NCI-H2081 (cell line): ENCODE measurements at places on chromosomes 16 and 17.

GRCh38 chr17:79933863-79934652 lies 94.8 kb upstream of the CBX4 start:
- no peak for DNase-seq

DNA sequence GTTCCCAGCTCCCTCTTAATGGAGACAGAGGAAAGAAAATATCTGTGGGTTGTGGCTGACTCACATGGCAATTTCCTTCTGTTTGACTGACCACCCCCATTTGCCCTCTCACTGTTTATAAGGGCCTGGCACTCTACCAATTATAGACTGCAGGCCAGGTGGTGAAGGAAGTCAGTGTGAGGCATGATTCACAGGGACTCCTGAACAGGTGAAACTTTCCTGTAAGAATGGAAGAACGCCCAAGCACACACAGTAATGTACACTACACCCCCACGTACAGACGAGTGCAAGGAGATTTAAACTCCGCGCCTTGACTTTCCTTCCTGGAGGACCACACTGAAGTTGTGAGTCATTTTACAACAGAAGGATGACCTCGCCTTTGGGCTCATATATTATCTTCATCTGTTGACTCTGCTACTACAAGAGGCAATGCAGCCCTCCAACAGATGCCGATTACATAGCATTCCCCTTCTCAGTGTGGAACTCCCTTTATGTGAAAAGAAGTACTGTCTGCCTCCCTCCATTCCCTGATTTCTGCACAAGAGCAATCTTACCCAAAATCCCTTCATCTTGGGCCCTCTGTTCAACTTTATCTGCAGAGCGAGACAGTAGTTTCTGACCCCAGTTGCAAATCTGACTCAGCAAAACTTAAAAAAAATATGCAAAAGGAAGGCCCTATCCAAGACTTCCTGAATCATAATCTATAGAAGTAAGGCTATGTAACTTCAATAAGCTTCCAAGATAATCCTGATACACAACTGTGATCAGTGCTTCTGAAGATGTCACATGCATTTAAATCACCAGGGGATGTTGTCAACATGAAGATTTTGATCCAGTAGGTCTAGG lies 163.6 kb downstream of the SHISA6 start:
- no peak for DNase-seq

DNA sequence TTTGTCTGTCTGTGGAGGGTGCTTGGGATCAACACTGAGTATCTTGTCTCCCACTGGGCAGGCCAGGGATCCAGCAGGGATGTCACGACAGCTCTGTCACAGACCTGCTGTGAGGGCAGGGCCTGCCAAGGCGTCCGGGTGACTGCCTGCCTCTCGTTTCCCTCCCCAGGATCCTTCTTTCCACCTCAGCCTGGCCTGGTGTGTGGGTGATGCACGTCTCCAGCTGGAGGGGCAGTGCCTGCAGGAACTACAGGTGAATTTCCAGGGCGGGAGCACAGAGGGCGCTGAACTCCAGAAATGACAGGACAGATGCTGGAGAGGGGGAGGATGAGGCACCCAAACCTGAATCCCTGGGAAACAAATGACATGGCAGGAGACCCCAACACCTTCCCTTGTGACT lies 6.8 kb upstream of the MMP15 start:
- no peak for DNase-seq

GRCh38 chr17:17367931-17368330 lies 64.8 kb downstream of the NT5M start:
- no peak for DNase-seq

GRCh38 chr17:82686366-82687324 lies 11.9 kb downstream of the RAB40B start:
- no peak for DNase-seq

DNA sequence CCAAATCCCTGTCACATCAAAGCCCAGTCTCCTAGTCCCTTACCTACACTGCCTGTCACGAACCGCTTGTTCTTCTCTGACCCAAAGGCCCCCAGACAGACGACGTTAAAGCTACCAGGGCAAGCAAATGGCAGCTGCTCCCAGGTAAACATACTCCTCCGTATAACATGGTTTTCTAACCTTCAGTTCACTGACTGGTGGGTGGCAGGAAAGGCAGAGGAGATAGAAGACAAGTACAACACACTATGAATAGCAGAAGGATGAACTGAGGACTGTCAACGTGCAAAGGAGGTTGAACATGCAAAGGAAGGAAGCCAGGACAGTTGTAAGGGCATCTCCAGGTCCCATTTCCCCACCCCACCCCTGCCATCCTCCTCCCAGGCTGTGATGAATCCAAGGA lies 449.8 kb downstream of the SHISA9 start:
- no peak for DNase-seq

GRCh38 chr17:78935419-78936323 lies 10.5 kb upstream of the TIMP2 start:
- DNase-seq: no peak

- DNase-seq: no peak
Measured at GRCh38 chr16:89319886-89320781, 102.6 kb downstream of the ZNF778 start.

GRCh38 chr17:59893676-59894100 lies 767 bp downstream of the RPS6KB1 start:
- no peak for DNase-seq

GRCh38 chr17:13003927-13004326 lies 13.9 kb downstream of the ELAC2 start:
- no peak for DNase-seq

DNA sequence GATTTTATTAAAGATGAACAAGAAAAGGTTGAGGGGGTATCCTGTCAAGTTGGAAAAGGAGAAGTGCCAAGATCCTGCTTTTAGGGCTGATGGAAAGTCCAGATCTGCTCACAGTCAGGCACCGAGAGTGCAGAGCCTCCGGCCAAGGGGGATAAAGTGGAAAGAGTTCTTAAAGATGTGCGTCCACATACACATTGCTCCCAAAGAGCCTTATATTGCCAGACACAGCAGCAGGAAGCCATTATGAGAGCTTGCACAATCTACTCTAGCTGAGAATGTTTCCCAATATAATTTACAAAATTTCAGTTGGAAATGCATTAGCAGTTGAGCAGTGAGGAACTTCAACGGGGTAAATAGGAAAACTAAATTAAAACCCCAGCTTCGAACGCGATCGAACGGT lies 95.6 kb downstream of the SALL1 start:
- DNase-seq: no peak

GRCh38 chr17:6101706-6102105 lies 31.5 kb downstream of the WSCD1 start:
- peak; percentile 24 for DNase-seq

- no peak for DNase-seq
Measured at GRCh38 chr17:46764709-46765401, 53.6 kb downstream of the WNT3 start.

- DNase-seq: no peak
Measured at GRCh38 chr17:4837471-4838308, 4.5 kb downstream of the MINK1 start.

DNA sequence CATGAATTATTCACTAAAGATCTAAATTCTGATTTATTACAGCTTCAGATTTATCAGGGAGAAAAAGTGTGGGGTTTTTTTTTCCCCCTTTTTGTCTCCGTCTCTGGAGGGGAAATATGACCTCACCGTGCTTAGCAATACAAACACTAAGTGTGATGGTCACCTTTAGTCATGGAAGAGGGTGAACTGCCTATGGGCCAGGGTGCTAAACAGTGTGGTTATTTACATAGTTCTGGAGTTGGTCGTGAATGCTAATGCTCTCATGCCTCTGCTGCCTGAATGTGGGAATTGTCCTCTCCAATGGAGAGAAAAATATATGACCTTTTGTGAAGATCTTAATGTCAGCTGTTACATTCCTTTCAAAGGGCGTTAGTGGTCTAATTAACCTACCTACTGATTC lies 44.8 kb upstream of the MSI2 start:
- no peak for DNase-seq

GRCh38 chr17:78418326-78419026 lies 40.0 kb downstream of the PGS1 start:
- no peak for DNase-seq

- DNase-seq: no peak
Measured at GRCh38 chr17:61482467-61482866, 30.2 kb downstream of the TBX4 start.

- DNase-seq: no peak
Measured at GRCh38 chr16:48099455-48099854, 56.3 kb downstream of the ABCC12 start.

DNA sequence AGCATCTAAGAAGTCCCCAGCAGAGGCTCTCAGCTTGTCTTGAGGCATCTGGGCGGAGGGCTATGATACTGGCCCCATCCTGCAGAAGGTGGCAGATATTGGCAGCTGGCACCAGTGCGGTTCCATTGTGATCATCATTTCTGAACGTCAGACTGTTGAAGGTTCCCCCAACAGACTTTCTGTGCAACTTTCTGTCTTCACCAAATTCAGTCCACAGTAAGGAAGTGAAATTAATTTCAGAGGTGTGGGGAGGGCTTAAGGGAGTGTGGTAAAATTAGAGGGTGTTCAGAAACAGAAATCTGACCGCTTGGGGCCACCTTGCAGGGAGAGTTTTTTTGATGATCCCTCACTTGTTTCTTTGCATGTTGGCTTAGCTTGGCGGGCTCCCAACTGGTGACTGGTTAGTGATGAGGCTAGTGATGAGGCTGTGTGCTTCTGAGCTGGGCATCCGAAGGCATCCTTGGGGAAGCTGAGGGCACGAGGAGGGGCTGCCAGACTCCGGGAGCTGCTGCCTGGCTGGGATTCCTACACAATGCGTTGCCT lies at the start of gene CIITA:
Gene CIITA (plus strand): TSS at position 404 of the 543 bp plus-strand sequence. CDS start 129 bp downstream, at position 533.
- no peak for DNase-seq

GRCh38 chr17:40349477-40349894 lies 15.1 kb downstream of the GJD3 start:
- no peak for DNase-seq
